NCI-H1092 (cell line): ENCODE measurements at places on chromosomes 6 and 20.

DNA sequence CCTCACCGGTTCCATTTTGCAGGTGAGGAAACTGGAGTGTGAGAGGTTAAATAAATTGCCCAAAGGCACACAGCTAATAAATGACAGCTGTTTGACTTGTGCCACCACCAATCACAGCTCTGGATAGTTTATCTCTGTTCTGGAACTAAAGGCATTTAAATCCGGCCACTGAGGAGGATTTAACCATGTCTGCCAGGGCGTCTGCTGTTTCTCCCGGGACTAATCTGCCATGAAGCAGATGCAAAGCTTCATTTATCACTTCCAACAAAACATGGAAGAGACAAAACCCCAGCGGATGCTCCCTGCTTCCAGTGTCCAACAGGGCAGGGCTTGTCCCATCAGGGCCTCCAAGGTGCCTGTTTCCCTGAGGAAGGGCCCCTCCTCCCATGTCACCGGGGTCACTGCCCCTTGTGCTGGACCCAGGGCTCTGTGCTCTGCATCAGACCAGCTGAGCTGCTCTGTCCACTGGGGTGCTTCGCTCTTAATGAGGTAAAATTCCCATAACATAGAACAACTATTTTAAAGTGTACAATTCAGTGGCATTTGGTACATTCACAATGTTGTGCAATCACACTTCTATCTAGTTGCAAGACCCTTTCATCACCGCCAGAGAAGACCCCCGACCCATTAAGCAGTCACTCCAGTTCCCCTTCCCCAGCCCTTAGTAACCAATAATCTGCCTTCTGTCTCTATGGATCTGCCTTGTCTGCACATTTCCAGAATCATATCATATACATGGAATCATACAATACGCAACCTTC lies 244.3 kb downstream of the PTPRT start:
- no peak for DNase-seq

GRCh38 chr20:9112541-9113515 lies 43.9 kb downstream of the PLCB4 start:
- no peak for DNase-seq

GRCh38 chr6:17928514-17929430 lies 58.7 kb downstream of the KIF13A start:
- no peak for DNase-seq

GRCh38 chr6:29399525-29399924 lies 4.1 kb downstream of the OR12D2 start:
- no peak for DNase-seq

DNA sequence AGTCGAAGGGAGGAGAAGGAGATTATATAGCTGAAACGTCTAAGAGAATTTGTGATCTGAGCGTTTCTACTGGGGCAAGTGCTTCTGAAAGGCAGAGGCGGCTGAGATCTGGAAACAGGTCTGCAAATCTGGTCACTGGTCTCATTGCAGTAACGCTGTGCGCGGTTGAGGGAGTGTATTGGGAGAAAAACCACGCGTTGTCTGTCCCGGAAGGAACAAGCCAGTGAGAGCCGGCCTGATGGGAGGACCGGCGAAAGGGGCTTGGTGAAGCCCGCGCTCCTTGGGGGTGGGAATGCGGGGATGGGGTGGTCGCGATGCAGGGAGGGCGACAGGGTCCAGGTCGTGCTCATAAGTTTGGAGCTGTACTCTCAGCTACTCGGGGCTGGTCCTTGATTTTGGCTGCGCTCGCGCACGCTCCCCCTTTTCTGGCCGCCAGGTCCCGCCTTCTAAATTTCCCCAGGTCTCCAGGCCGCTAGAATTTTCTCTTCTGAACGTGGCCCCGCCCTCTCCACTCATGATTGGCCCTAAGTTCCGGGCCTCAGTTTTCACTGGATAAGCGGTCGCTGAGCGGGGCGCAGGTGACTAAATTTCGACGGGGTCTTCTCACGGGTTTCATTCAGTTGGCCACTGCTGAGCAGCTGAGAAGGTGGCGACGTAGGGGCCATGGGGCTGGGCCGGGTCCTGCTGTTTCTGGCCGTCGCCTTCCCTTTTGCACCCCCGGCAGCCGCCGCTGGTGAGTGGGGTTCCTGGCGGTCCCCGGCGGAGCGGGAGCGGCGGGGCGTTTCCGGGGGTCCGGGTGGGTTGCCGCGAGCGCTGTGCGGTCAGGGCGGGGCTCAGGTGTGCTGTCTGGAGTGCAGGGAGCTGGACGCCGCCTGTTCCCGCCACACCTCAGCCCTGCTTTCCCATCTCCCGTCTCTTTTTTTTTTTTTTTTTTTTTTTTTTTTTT lies at the start of gene MICB:
MICB (plus strand) TSS at position 615 of the 946 bp plus-strand sequence; CDS start at position 664, 49 bp downstream.
- no peak for DNase-seq

- no peak for DNase-seq
Measured at GRCh38 chr20:62696434-62696957, 12.1 kb upstream of the NTSR1 start.

DNA sequence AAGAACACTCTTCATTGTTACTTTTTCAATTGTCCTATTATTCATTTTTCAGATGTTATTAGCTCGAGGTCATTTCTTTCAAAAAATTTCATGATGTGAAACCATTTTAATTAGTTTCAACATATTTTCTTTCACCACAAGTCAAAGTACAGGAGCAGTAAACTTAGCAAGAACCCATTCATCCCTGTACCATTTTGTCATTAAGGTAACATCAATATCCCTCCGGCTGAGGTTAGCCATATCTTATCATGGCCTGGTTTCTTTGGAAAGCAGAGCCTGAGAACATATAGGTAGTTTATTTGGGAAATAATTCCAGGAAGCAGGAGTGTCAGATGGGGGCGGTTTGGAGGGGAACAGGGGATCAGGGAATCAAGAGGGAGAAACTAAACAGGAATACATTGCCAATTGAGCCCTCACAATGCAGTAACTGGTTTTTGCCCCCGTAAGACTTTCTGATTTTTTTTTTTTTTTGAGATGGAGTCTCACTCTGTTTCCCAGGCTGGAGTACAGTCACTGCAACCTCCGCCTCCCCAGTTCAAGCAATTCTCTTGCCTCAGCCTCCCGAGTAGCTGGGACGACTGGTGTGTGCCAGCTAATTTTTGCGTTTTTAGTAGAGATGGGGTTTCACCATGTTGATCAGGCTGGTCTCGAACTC lies 83.7 kb downstream of the MKKS start:
- no peak for DNase-seq

- DNase-seq: no peak
Measured at GRCh38 chr20:56469077-56469449, 636 bp downstream of the RTF2 start.

GRCh38 chr6:53899512-53899911 lies 104.7 kb downstream of the LRRC1 start:
- no peak for DNase-seq

- DNase-seq: no peak
Measured at GRCh38 chr20:40933758-40934157, 94.9 kb upstream of the TOP1 start.

DNA sequence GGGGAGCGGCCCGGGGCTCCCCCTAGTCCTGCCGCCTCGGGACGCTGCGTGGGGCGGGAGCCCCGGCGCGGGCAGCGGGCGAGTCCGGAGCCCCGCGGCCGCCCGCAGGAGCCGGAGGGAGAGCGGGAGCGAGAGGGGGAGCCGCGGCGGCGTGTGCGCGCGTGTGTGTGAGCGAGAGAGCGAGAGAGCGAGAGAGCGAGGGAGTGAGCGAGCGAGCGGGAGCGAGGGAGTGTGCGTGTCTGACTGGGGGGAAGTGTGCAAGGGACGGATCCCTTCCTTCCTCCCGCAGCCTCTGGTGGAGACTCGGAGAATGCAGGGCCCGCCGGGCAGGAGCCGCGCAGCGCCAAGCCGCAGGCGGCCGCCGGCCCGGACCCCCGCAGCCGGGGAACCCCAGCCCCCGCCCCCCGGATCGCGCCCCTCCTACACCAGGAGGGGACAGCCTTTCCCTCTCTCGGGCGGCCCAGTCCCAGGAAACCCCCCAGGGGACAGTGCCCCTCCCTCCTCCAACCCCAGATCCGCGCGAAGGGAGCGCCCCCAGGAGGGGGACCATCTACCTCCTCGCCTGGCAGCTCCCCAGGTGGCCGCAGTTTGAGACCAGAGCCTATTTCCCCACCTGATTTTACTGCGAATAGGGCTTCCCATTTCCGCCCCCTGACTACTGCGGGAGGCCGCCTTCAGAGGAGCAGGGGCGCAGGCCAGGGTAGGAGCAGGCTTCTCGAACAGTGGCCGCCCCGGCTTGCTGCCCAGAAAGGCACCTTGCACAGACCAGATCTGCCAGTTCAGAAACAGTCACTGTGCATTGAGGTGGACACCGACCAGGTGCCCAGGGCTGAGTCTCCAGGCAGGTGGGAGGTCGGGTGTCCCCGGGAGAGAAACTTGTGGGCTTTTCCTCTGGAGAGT lies at the start of gene CDH22:
CDH22 (minus strand) TSS at position 241 of the 900 bp plus-strand sequence. CDS start 57,204 bp downstream, outside the sequence.
- peak; percentile 49 for DNase-seq
